ENCODE measurements at places on chromosomes 11 and 22. TPM values are rescaled to one million over a fixed set of nuclear protein-coding genes. Genes with fewer than 3 reads are reported as not detected.

- no peak for DNase-seq
Measured at GRCh38 chr22:25407226-25407858, 157.1 kb upstream of the GRK3 start.

DNA sequence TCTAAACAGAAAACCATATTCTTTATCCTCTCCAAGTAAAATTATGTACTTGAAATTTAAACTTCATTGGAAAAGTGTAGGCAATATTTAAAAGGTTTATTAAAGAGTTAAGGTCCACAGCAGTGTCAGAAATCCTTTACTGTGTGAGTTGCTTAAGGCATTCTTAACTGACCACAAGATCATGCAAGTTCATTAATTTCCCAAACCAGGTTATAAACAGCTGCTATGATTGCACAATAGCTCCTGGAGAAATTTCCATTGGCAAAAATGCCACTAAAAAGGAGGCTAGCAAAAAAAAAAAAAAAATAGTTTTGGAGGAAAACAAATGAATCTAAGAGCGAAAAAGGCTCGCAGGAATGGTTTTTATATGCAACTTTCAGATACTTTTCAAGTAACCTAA is 106.2 kb downstream of the ETS1 start:
- no peak for DNase-seq

GRCh38 chr22:19066531-19067271 is 55.5 kb downstream of the DGCR2 start:
- peak; percentile 50 for DNase-seq

DNA sequence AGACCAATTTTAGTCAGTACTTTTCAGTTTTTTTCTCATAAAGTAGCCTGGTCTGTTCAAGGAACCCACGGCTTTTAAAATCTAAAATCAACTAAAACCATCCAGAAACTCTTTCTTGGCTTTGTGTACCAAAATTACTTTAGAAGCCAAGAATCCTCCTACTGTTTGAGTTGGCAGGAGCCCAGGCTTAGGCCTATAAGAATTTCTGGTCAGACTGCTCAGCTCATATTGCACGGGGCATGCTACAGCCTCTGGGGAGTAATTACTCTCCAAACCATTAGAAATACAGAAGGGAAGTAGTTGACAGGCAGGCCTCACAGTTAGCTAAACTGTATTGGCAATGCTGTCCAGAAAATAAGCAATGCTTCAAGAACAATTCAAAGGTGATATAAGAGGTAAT is 1862.9 kb upstream of the RAG2 start:
- peak; percentile 88 for DNase-seq

GRCh38 chr22:48585916-48586798 is 1241.5 kb downstream of the BRD1 start:
- no peak for DNase-seq

DNA sequence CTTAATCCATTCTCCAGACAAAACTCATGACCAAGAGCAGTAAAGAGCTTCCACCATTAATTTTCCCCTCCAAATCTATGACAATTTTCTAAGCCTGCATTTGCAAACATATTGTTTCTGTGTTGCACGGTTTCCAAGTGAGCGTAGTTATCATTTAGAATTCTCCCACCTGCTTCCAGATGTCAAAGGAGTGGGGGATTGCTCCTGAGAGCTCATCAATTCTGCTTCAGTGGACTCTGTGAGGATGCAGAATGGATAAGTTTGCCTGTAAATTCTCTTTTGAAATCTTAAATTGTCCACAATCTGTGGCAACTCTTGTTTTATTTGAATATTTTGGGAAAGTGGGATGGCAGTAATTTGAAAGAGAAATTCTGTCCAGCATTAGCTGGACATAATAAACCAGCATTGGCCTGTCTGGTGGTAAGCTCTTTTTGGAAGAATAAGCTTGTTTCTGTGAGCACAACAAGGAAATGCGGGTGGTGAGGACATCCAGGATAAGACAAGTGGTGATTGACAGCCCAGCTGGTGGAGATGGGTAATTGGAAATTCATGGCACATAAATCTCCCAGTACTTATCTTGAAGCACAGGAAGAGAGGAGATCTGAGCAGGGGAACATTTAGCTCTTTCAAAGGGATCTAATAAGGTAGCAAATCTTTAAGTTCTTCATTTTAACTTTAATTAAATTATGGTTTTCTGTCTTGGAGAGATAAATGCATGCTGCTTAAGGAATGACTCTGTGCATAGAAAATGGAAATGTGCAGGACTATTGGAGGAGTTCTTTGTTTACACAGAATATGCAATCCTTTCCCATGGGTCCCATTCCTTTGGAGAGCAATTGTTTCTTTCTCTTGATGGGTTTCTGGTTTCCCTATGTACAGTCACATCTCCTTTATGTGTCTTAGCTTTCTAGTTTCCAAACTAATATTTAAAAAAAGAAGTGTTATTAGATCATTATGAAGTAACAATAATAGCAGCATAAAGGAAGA is 73.2 kb downstream of the FAT3 start:
- no peak for DNase-seq

- DNase-seq, result peak; percentile 32
Measured at GRCh38 chr11:118640332-118641154, 33.1 kb downstream of the PHLDB1 start.

LRRC4C gene
- total RNA-seq, result not detected

GRCh38 chr22:33787645-33788456 is 132.4 kb downstream of the LARGE1 start:
- no peak for DNase-seq

DNA sequence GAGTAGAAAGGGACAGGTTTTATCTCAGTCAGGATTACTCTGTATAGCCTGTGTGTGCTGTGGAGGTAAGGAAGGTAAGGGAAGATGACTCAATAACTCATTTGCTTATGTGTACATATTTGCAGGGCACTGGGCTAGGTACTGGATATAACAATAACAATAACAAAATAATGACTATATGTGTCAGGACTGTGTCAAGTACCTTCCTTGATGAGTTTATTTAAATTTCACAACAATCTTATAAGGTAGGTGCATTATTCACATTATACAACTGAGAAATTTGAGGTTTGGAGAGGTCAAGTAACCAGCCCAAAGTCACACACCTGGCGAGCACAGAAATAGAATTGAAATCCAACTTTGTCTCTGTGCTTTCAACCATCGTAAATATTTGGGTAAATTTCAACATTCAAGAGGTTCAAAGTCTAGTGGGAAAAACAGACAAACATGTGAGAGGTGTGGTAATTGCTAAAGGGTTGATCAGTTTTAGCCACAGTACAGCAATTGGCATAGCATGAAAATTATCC is 131.8 kb downstream of the APIP start:
- DNase-seq, result no peak

GRCh38 chr11:68282141-68282860 is 10.5 kb upstream of the C11orf24 start:
- no peak for DNase-seq

CSNK2A3 gene
- total RNA-seq, result 2.3 TPM

SLC17A6 gene
- total RNA-seq, result not detected

GRCh38 chr11:113147249-113147648 is 167.1 kb upstream of the TTC12 start:
- no peak for DNase-seq

NCF4 gene
- total RNA-seq, result 0.47 TPM

GRCh38 chr11:64314146-64314804 is 3.1 kb downstream of the TRMT112 start:
- no peak for DNase-seq

SDHD gene
- total RNA-seq, result 139 TPM

DNA sequence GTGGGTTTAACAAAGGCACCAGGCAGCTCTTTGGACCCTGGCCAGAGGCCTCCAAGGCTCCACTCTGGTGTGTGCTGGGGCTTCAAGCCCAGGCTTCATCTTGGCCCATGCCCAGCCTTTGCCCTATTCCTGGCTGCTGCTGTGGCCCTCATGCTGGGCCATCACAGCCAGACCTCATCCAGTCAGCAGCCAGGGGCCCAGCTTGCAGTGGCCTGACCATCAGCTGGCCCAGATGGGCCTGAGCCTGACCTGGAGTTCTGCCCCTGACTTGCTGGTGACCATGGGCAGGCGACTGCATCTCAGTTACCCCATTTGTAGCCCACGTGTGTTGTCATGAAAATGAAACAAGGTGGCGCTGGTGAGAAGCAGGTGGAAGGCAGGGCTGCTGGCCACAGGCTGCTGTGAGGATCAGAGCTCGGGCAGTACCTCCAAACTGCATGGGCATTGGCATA is 76.1 kb downstream of the MED15 start:
- DNase-seq, result peak; percentile 19

DNA sequence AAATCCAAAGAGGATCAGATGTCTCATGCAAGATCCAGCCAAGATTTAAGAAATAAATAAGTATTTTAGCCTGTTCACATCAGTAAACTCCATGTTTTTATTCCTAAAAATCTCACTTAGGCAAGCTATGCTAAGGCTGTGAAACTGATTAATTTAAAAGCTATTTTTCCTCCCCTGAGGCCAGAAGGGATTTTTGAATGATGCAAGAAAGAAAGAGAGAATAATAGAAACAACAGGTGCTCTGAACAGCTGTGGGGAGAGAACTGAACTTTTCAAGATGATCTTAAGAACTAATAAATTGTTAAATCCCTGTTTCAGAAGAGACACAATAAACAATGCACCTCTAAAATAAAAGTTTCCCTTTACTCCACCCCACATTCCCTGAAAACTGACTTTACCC is 241.6 kb downstream of the DLG2 start:
- no peak for DNase-seq

SLC25A22 gene
- 42.3 TPM for total RNA-seq

DNA sequence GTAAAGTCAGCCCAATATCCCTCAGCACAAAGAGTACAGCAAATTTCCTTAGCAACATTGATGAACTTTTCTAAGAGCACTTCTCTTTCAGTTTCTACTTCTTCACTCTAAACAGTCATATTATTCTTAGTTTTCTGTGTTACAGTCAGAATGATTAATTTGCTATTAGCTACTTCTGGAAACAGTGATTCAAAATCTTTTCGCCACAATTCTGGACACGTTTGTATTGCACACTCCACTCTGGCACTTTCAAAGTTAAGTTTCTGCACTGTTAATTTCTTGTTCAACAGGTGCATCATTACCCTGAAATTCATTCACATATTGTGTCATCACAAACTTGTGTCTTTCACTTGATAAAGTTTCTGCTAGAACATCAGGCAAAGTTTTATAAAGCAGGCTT is 22.5 kb downstream of the ABTB2 start:
- no peak for DNase-seq

C22orf42 gene
- total RNA-seq, result not detected
